ENCODE measurements at places on chromosomes 2 and 18.
A peak's percentile ranks its signal among the peaks of the same experiment; 100 is the strongest.

- ATAC-seq, result no peak
Observed at GRCh38 chr18:57439609-57439968, 4.4 kb downstream of the ONECUT2 start.

DNA sequence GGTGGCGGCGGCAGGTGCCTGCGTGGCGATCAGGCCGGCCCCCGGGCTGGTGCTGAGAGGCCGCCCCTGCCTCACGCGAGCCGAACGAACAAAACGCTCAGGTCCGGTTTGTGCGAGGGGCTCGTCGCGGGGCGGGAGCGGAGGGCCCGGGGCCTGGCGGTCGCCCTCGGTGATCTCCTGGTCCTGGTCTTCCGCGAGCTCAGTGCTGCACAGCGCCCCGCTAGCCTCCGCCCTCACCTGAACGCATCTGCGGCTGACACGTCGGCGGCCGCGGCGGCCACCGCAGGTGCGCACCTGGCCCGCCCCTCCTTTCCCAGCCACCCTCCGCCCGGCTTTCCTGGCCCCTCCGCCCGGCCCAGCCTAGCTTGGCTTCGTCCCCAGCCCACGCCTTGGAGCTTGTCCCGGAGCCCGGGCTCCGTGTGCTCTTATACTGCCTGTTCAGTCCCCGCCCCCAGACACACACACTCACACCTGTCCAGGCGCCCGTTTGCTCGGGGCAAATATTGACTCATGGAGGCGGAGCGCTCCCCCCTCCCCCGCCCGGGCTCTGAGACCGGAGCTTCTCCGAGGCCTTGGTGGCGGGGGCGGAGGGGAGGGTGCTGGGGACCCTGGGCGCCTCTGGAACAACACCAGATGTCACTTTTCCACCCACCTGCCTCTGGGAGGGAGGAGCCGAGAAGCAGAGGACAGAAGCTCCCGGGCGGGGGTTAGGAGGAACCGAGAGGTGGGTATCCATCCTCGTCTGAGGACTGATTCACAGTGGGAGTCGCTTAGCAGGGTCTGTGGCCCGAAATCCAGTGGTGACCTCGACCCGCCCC, 8.6 kb upstream of the CRYBA2 start:
- ATAC-seq, result peak; percentile 83

GRCh38 chr18:35024196-35024595, 17.0 kb upstream of the MAPRE2 start:
- ATAC-seq, result no peak

DNA sequence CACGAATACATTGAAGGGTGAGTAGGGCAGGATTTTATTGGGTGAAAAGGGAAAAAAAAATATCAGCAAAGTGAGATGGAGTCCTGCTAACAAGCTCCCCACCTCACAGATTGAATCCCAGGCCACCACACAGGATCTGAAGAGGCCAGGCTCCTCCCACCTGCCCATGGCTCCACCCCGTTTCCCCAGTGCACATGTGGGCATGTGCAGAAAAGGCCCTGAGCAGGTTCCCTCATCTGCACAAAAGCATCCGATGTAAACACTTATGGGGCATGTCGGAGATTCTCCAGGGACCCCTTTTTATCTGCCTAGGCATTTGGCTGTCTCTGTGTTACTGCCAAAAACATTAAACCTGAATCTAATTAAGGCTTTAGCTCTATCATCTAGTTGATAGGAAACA, 35.2 kb downstream of the SKA1 start:
- ATAC-seq, result no peak

GRCh38 chr2:55161295-55162210, 70.5 kb downstream of the CLHC1 start:
- no peak for ATAC-seq

GRCh38 chr18:2096551-2096950, 474.8 kb downstream of the METTL4 start:
- no peak for ATAC-seq

DNA sequence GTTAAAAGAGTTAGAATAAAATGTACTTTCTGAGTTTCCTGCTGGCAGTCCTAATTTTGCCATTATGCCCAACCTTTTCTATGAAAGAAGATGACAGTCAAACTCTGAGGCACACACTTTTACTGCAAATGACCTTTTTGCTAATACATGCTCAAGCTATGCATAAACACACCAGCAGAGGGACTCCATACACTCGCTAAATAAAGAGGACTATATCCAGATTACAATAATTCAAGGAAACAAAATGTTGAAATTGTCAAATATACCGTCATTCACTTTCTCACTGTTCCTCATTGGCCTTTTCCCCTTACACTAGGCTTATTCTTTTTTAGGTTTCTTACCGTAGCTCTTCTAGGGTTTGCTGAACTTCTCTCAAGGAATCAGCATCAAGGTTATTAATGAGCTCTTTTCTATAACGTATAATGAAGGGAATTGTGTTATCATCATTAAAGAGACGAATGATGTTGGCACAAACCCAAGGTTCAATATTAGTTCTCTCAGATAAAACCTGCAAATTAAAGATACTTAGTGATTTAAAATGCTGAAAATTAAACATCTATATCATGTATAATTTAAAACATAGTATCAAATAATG, 25.7 kb downstream of the SRBD1 start:
- ATAC-seq, result peak; percentile 66

DNA sequence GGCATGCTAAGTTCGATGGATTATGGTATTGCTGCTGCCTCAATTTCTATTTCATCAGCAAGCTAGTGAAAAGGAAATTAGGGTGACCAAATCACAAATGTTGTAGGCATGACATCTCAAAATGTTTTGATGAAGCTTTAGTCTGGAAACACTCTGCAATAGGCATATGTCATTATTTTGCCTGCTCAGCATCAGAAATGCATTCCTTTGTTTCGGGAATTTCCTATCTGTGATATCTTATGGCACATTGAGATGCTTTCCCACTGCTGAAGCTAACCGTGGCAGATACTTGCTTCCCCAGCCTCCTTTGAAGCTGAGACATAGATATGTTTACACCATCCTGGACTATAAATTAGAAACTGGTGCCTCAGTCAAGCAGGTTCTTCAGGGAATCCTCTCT, 119.7 kb downstream of the CDC42EP3 start:
- ATAC-seq, result no peak

DNA sequence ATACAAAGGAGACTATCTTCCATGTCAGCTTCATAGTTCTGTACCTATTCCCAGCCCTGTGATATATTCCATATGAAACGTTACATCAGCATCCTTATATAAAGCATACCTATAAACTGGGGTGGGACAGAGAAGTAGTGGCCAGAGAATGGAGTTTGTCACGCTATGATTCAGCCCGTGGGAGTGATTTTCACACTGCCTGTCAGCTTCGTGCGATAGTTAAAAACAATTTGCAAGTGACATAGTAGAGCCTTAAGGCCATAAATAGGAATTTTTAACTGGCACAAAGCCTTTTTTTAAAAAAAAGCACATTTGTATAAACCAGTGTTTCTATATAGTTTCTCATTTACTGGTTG, 30.2 kb downstream of the PKP4 start:
- ATAC-seq, result peak; percentile 65

DNA sequence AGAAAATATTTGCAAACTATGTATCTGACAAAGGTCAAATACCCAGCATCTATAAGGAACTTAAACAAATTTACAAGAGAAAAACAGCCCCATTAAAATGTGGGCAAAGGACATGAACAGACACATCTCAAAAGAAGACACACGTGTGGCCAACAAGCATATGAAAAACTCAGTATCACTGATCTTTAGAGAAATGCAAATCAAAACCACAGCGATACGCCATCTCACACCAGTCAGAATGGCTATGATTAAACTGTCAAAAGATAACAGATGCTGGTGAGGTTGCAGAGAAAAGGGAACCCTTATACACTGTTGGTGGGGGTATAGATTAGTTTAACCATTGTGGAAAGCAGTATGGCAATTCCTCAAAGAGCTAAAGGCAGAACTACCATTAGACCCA, 64.3 kb upstream of the RBMS1 start:
- ATAC-seq, result no peak

DNA sequence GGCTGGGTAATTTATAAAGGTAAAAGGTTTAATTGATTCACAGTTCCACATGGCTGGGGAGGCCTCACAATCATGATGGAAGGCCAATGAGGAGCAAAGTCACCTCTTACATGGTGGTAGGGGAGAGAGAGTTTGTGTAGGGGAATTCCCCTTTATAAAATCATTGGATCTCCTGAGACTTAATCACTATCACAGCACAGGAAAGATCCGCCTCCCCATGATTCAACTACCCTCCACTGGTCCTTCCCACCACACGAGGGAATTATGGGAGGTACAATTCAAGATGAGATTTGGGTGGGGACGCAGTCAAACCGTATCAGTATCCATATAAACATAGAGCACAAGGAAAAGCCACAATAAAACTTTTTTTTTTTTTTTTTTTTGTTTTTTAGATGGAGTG, 172.6 kb upstream of the PIEZO2 start:
- ATAC-seq, result no peak

- ATAC-seq, result no peak
Observed at GRCh38 chr18:31303771-31304170, 14.2 kb upstream of the DSG1 start.

DNA sequence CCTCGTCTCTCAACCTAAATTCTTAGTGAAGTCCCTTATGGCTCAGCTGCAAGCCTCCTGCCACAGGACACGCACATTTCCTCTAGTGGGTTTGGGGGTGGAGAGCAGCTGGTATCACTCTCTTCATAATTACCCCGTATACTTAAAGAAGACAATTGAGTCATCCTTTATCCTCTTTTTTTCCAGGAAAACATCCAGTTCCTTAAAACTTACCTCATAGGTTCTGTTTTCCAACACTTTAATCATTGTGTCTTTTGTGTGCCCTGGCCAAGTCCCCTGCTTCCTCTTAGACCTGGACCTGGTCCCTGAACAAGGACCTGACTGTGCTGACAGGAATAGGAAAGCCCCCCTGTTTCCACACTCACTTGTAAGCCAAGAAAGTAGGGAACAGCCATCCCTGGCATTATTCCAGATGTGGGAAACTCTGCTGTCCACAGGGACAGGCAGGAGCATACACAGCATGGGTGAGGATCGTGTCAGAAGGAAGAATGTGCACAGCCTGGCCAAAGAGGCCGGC, 42.3 kb upstream of the MYO1B start:
- no peak for ATAC-seq

GRCh38 chr18:23612434-23613090, 26.3 kb upstream of the NPC1 start:
- no peak for ATAC-seq

- no peak for ATAC-seq
Observed at GRCh38 chr2:81481994-81482368, 1177.4 kb upstream of the LRRTM1 start.

- no peak for ATAC-seq
Observed at GRCh38 chr2:178550352-178550751, 70.1 kb downstream of the PLEKHA3 start.

DNA sequence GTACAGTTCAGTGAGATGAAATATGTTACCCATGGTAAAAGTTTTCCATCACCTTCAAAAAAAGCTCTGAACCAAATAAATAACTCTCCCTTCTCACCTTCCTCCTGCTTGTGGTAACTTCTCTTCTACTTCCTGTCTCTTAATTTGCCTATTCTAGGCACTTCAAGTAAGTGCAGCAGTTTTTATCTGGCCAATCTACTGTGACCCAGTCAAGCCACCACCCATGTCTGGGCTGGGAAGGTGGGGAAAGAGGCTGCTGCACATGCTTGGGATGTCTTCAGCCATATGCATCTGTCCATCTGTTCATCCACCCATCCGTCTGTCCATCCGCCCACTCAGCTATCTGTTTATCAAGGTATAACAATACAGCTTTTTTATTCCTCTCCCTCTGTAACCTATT, 31.6 kb downstream of the ZNF532 start:
- ATAC-seq, result peak; percentile 29

DNA sequence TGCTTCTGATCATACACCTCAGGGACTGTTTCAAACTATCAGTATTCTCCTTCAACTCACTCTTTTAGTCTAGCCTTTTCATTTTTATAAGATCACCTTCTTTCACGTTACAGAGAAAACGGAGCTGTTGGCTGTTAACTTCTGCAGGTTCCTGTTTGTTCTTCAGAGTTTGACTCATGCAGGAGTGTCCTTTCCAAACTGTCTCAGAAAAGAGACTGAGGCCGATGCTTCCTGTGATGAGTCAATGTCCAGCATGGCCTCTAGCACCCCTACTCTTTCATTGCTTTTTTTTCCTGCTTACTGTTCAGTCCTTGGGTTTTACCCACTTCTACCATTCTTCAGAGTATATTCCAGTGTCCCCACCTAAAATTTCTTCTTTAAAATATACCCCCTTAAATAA, 240.8 kb upstream of the RGPD4 start:
- peak; percentile 61 for ATAC-seq

DNA sequence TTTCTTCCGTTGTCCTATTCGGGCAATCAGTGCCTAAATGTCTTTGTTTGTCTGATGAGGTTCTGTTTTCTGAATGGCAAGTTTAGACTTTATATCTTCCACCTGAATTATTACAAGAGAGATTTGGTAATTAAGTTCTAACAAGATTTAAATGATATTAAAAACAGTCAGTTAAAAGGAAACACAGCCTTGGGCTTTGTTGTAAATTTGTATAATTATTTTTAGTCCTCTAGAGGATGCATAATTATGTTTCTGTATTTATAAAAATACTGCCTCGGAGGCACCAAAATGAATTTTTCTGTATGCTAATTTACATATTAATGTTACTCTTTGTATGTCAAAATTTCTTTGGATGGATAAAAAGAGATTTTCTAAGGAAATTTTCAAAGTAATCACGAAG, 136.7 kb downstream of the CDCA7 start:
- no peak for ATAC-seq

DNA sequence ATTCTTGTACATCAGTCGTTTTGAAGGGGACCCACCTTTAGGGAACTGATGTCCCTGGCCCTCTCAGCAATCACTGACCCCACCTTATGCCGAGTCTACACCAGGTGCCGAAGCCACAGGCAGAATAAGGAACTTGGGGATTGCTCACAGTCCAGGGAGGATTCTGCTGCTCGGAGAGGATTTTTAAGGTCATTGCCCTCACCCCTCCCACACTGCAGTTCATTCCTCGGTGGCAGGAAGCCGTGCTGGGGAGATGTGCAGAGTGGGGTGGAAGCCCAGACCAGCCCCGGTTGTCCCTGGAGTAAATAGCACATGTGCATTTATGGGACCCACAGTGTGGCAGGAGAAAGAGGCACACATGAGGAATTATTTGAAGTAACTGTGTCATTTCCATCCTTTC, 50.4 kb downstream of the PLB1 start:
- ATAC-seq, result peak; percentile 49

DNA sequence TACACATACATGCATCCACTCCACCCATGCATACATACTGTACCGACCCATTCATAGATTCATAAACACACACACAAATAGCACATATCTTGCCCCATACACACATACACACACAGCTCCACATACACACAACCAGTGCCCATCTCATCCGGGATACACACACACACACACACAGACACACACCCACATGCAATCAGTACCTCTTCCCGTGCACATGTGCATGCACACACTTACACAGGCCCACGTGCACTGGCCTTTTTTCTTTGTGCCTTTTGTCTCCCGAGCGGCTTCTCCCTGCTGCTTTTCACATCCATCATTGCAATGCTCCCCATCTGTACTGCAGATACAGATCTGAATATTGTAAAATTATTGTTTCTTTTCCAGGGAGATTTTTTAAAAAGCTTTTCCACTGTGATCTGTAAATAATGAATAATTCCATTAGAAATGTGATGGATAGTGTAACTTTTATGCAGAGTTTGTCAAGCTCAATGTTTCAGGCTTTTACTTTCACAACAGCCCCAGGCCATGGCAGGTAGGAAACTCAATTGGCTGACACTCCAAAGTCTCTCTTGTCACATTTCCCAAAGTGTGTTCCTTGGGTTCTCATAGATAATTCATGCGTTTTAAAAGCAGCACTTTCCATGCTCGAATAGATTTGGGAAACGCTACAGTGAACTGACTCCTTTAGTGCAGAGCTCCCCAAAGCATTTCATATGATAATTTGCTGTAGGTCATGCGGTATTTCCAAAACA, 393.5 kb downstream of the CTNNA2 start:
- ATAC-seq, result no peak

All from esophagus mucosa (tissue), 1 donor.